T-helper 17 cell (primary cell): ENCODE measurements at places on chromosomes 2 and 18.
A peak's percentile ranks its signal among the peaks of the same experiment; 100 is the strongest.

DNA sequence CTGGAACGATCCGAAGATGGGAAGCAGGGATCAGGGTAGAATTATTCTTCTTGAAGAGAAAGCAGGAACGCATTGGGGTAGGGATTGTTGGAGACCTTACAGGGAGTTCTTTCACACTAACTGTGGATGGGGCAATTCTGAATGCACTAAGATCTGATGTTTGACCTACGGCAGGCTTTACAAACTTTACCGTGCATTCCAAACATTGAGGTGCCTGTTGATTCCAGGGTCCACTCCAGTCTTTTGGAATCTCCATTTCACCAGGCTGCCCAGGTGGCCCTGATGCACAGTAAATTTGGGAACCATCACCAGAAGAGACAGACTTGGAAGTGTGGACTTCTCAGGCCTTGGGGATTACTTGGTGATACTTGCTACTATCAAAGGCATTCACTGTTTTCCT lies 76.9 kb downstream of the RFTN2 start:
- no peak for DNase-seq

- DNase-seq = no peak
These were observed 155.6 kb upstream of the MGAT5 start for GRCh38 chr2:134098321-134098720.

- DNase-seq = no peak
These were observed 68.0 kb upstream of the SMAD7 start for GRCh38 chr18:49018554-49019445.

DNA sequence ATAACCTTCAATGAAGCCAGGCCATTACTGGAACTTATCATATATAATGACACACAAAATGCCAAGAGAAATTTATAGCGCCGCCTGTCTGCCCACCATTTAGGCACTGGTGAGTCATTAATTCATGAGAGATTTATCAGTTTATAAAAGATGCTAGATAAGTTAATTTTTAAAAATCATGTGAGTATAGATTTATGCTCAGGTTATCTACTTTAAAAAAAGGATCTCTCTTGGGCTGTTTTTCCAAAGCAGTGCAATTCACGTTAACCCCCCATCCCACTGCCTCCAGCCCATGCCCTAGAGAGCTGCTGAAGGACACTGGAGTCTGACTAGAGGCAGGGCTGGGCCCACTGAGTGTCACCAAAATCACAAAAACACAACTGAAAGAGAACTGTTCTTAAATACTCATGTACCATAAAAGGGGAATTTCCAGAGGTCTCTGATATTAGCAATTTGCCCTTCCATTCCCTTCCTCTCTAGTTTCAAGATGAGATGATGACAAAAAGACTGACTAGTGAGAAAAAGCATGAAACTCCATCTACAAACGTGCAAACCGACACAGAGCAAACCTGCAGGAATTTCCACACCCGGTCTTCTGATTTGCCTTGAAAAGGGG lies 160.8 kb downstream of the BCL2 start:
- DNase-seq = no peak

DNA sequence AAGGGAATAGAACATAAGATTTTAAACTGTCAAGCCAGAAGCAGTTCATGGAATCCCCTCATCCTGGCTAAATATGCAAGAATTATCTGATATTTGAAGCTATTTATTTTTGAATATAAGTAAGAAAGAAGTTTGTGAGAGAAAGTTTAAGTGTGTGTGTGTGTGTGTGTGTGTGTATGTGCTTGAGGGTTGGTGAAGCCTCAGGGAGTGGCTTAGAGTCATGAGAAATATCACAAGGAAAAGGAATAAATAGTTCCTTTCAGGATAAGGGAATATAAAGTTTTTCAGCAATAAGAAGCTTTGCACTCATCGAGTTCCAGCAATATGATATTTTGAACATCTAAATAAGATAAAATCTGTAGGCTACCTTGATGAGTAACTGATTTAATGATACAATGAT lies 359.6 kb downstream of the MEIS1 start:
- no peak for DNase-seq

DNA sequence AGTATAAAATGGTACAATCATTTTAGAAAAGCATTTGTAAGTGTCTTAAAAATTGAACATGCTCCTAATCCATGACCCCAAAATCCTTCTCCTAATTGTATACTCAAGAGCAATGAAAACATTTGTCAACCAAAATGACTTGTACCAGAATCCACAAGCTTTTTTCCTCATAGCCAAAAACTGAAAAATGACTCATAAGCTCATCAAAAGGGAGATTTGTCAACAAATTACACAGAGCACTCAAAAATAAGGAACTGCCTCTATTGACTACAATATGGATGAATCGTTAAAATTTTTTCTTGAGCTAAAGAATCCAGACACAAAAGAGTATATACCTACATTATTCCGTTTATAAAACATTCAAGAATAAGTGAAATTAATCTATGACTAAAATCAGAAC lies 544.8 kb downstream of the ARHGAP15 start:
- no peak for DNase-seq

- DNase-seq = no peak
These were observed 5.4 kb downstream of the PID1 start for GRCh38 chr2:229265727-229266126.

- DNase-seq = no peak
These were observed 30.5 kb downstream of the LTBP1 start for GRCh38 chr2:32977228-32977758.

DNA sequence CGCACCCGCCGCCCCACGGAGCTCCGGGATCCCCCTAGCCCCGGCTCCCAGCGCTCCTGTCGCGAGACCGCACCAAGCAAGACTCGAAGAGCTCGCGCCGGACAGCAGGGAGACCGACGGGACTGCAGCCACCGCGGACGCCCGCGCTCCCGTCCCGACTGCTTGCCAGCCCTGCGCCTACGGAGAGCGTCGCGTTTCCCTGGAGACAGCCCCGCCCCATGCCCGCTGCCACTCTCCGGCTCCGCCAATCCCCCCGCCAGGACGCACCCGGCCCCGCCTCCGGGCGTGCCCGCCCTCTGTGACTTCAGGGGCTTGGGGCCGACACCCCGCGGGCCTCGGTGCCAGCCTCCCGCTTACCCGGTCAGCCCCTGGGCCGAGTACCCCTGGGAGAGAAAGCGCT lies at the start of gene ANKMY1:
ANKMY1 (minus strand) TSS at position 181 of the 400 bp plus-strand sequence. CDS start 653 bp downstream, outside the sequence.
- DNase-seq = peak; percentile 48

- DNase-seq = no peak
These were observed 18.0 kb upstream of the ARHGAP28 start for GRCh38 chr18:6711467-6711866.

GRCh38 chr2:134301099-134301927 lies 47.4 kb downstream of the MGAT5 start:
- DNase-seq = no peak

DNA sequence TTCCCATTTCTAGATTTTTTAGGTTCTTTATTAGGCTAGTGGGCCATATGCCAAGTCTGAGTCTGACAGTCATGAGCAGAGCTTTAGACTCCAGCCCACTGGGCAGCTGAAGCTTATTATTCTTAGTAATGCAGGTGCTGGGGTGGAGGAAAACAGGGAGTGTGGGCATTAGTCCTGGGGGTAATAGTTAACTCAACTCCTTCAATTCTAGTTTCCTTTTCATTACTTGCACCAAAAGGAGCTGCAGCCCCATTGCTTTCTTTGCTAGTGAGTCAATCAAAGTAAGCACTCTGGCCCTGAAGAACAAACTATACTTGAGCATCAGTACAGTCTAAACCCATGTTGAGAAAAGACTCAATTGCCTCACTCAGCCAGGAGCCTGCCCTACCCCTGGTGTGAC lies 35.5 kb downstream of the ICOS start:
- no peak for DNase-seq

DNA sequence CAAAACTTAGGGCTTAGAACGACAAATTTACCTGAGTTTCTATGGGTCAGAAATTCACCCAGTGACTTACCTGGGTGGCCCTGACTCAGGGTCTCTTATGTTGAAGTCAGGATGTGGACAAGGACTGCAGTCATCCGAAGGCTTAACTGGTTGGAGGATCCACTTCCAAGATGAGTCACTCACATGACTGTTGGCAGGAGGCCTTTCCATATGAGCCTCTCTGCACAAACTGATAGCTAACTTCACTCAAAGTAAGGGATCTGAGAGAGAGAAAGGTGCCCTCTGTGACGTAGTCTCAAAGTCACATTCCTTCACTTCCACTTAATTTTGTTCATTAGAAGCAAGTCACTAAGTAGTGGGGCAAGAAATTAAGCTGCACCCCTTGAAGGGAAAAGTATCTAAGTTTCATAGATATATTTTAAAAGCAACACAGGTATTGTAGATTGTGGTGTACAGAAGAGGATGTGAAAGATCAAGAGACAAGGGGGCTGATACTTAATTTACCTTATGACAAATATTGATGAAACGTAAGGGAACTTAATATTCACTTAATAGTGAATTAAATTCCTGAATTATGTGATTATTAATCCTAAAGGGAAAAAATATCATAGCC lies 48.4 kb downstream of the TANK start:
- DNase-seq = no peak

GRCh38 chr18:59085126-59085794 lies 54.4 kb upstream of the SEC11C start:
- DNase-seq = no peak

DNA sequence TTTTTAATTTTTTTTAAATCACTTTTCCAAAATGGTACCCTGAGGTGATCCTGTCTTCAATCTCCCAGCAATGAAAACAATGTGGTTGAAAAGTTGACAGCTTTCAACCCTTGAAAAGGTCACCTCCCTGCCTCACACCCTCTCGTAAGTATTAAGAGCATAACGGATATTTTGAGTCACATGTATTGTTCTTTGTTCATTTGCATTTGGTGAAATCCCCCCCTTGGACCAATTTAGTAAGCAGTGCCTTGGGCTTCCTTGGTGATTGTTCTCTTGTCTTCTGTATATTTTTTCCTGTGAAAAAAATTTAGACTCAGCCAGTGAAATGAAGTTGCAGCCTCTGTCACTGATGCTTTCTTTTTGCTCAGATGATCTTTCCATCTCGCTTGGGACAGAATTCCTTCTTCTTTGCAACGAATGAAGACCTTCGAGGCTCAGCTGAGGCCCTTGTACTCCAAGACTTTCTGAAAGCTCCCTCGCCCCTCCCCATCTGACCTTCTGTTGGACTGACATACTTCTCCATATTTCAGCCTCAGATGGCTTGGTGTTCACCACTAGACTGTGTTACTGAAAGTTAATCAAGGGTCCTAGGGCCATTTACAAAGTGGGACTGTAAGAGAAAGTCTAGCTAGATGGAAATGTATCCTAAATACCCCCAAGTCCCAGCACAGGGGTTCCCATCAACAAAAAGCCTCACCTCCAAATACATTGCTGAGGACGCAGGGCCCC lies 158.4 kb downstream of the BCL2 start:
- peak; percentile 12 for DNase-seq

DNA sequence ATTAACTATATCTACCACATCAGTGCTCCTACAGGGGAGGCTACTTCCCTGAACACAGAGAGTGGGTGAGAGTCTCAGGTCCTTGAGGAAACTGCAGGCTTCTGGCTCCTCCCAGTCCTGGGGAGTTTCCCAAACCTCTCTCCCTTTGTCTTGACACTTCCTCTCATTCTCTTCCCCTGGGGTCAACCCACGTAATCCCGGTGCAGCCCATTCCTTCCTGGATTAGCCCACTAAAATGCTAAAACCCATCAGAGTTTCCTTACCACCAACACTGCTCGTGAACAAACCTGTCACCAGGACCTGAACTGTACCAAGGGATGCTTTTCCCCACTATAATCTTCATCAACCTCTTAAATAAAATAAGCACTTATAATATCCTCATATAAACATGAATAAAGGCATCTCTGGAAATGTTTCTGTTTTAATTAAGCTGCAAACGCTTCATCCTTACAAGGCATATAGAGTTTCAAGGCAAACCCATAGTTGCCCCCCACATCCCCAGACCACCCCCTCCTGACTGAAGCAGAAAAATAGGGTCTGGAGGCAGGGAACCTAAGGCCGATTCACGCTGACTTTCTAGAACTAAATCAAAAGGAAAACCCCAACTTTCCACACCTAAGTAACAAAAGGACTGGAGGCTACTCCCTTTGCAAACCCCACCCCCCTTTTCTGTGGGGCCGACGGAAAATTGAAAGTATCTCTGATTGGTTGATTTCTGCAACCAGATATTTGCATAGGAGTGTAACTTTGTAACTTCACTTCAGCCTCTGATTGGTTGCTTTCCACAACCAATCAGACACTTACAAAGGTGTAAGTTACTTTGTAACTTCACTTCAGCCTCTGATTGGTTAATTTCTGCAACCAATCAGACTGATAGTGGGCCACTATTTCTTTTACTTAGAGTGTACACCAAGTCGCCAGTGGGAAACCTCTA lies 19.0 kb downstream of the TMSB10 start:
- DNase-seq = peak; percentile 43

- no peak for DNase-seq
These were observed 594.5 kb upstream of the CHAC2 start for GRCh38 chr2:53173091-53173490.

DNA sequence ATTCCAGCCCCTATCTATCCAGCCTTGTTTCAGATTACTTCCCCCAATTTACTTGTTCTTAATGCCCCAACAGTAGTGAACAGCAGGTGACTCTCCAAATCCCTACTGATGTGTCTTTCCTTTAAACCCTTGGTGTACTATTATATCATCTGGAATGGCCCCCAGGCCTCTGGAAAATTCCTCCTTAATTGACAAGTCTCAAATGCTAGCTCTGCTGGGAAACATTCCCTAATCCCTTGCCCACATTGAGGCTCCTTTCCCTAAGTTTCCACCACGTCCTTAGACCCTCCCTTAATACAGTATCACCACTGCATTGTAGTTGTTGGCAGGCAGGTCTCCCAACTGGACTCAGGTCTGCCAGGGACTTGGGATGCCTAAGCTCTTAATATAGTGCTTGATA lies 41.0 kb downstream of the MYO3B start:
- no peak for DNase-seq

GRCh38 chr2:240437861-240438809 lies 2.7 kb downstream of the GPC1 start:
- peak; percentile 51 for DNase-seq

GRCh38 chr18:67581178-67581577 lies 64.7 kb upstream of the DSEL start:
- DNase-seq = no peak

DNA sequence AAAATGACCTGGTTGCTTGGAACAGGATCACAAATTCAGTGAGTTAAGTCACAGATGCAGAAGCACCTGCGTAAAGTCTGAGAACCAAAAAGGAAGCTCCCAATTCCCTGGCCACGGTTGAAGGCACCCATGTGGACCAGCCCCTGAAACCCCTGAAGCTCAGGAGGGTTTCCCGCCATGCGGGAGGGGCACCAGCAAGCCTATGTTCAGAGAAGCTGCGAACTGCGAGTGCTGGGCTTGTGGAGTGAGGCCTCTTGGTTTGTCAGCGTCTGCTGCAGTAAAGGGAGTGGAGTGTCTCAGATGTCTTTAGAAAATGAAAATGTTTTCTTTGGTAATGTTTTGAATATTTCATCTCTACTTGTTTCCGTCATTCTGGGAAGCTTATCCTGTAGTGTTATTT lies 16.1 kb upstream of the ACKR3 start:
- no peak for DNase-seq

- no peak for DNase-seq
These were observed 213.3 kb downstream of the FAM210A start for GRCh38 chr18:13513021-13513420.

- DNase-seq = no peak
These were observed 691.3 kb downstream of the LRP1B start for GRCh38 chr2:141439524-141439923.

GRCh38 chr2:98313492-98314250 lies 32.6 kb upstream of the CNGA3 start:
- DNase-seq = no peak
